Vagina (tissue), 2 donors: ENCODE measurements at places on chromosomes 7 and 10.

DNA sequence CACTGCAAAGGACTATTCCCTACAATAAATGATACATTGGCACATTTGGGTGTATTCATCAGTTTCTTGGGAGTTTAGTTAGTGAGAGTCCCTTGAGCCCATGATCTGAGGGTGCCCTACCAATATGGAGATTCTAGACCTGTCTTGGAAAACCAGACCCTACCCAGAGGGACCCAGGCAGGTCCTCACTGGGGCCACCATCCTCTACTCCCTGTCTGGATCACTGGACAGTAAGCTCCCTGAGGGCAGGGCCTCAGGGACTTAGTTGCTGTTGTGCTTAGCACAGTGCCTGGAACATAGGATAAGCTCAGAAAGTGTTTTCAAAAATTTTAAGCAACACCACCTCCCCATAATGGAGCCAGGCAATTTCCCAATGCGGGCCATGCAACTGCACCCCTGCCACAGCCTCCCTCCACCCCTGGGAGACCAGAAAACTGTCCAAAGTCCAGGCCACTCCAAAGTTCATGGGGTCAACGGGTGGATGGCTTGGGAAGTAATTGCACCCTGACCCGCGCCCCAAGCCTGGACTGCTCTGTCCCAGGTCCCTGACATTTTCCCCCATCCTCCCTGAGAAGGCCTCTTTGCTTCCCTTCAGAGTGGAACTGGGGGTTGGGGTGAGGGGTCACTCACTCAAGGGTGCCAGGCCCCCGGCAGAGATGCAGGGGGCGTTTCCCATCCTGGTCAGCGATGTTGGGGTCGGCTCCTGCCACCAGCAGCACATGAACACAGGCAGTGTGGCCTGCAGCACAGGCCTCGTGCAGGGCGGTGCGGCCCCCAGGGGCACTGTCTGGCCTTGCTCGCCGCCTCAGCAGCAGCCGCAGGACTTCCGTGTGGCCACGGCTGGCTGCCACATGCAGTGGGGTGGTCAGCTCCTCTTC is 1.0 kb downstream of the ASB10 start:
- no peak for DNase-seq
- no peak overlapping the region for H3K27ac ChIP-seq
- H3K4me1 ChIP-seq, result no peaks in the 10 kb centered on the region
- no peaks in the 10 kb centered on the region for H3K27me3 ChIP-seq

DNA sequence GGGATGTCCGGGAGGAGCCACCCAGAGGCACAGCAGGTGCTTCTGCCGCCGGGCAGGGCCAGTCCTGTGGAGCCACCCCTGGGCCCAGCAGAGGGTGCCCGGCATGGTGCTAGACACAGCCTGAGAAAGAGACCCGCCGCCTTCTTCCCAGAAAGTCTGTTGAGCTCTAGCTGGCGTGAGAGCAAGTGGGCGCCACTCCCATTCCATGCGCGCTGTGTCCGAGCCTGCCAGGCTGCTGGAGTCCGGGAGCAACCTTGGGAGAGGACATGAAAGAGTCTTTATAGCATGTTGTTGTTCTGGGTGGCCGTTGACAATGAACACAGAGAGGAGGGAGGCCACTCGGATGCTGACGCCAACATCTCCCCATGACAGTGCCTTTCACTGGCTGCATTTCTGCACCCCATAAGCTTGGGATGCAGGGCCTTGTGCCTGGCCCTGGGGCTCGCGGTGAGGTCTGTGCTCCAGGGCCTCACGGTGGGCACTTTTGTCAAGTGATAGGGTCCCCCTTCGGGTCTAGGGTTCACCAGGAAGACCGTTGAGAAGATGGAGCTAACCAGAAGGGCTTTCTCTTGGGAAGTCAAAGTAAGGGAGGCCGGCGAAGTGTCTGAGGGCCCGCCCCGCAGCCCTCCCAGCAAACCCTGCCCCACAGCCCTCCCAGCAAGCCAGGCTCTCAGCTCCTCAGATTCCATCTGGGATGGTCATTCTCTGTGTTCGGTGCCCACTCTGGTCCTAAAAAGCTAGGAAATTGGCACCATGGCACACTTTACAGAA is 47.3 kb downstream of the NKX6-2 start:
- no peaks in the 10 kb centered on the region for H3K36me3 ChIP-seq
- H3K27ac ChIP-seq, result no peak overlapping the region
- no peak overlapping the region for H3K4me3 ChIP-seq

- H3K27ac ChIP-seq, result no peak overlapping the region
- no peaks in the 10 kb centered on the region for H3K27me3 ChIP-seq
- no peaks in the 10 kb centered on the region for H3K36me3 ChIP-seq
These were observed 509.9 kb downstream of the PARD3 start for GRCh38 chr10:34305189-34305588.

DNA sequence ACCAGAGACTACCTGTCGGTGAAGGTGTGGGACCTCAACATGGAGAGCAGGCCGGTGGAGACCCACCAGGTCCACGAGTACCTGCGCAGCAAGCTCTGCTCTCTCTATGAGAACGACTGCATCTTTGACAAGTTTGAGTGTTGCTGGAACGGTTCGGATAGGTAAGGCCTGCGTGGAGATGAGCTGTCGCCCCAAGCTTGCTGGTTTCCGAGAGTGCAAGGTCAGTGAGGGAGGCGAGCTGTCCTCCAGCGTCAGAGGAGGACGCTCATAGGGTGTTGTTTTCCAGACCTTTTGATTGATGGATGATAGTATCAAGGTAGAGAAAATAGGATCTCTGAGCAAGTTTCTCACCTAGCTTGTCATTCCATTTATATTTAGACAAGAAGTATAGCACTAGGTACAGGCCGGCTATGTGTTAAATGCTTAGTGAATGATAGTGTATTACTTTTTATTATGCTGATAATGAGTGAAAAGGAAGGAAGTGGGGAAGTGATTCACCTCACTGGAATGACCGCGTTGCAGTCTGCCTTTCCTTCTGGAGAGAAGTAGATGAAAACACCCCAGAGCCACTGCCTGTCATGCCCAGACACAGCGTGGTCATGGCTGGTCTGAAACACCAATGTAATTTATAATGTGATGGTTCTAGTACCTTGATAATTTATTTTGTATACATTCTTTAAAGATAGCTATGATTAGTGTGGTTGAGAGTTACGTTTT is 33.9 kb downstream of the BNIP3 start:
- no peaks in the 10 kb centered on the region for H3K27me3 ChIP-seq
- peaks cover 15% of the 10 kb centered on the region for H3K4me1 ChIP-seq
- no peak for DNase-seq
- H3K4me3 ChIP-seq, result no peak overlapping the region

DNA sequence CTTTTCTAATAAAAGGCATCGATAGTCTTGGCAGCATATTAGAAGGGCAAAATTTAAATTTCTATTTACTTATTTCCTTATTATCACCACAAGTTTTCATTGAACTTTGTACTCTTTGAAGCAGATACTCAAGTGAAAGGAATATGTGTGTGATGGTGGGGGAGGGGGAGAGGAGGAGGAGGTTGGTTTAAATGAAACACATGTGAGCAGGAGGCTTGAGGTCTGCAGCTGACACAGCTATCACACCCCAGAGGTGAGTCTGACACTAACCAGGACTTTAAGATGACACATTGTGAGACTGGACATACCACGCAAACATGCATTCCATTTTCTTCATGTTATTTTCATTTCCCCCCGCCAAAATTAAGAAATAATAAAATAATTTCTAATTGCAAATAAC is 63.3 kb downstream of the CTTNBP2 start:
- DNase-seq, result no peak
- H3K4me3 ChIP-seq, result no peak overlapping the region
- H3K36me3 ChIP-seq, result no peaks in the 10 kb centered on the region
- H3K27me3 ChIP-seq, result no peaks in the 10 kb centered on the region

DNA sequence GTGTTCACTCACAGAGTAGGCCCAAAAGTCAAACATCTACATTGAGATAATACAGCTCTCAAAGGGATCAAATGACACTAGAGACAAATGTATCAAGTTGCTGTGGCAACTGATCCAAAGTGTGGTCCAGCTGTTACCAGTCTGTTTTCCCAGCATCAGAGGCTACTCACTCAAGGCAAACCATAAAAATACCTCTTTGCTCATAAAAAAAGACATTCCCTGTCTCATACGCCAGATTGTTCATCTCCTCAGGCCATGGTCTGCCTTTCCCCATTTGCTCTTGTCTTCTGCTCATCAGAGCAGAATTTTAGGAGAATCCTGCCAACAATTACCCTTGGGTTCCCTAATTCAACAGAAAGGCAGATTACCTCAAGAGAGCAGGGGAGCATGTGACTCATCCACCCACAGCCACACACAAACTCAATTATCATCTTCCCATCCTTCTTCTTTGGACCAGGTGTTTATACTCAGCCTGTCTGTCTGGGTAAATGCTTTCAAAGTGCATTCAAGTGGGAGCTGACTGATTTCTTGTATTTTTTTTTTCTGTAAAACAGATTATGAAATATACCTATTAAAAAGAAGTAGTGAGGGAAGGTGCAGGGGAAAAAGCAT is 226.5 kb upstream of the HPS1 start:
- H3K36me3 ChIP-seq, result no peaks in the 10 kb centered on the region
- DNase-seq, result no peak
- H3K4me3 ChIP-seq, result no peak overlapping the region
- H3K27me3 ChIP-seq, result no peaks in the 10 kb centered on the region
- no peaks in the 10 kb centered on the region for H3K4me1 ChIP-seq

DNA sequence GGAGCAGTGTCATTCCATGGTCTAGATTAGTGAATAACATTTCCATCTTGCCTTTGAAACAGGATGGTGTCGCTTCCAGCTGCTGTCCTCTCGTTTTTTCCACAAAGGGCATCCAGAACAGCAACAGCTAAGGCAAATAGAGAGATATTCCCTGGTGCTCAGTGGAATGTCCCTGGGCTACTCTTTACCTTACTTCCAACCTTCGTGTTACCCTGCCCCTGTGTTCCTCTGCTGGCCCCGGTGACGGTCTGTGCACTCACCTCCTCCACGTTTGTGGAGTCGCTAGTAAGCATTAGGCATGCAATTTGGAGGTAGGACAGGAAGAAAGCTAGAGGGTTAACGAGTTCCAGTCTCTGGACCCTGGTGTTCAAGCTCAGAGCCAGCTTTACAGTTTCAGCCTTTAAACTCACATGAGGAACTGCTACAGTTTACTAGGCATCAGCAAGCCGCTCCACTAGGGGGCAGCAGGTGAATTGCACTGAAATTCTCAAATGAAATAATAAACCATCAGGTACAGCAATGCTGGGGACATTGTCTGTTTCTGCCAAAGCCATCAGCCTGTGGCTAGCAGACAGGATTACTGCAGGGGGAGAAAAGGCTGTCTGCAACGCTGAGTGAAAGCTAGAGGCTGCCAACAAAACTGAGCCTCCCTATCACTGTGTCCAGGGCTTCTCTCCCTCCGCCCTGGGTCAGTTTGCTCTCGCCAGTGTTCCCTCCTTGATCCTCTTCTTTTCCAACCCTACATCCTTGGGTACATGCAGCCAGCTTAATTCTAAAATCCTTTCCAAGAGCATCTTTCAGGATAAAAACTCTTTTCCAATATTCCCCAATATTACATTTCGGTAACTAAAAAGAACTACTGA is 9.0 kb downstream of the MRPL32 start:
- H3K4me3 ChIP-seq, result no peak overlapping the region
- no peak overlapping the region for H3K27ac ChIP-seq
- DNase-seq, result no peak
- no peaks in the 10 kb centered on the region for H3K4me1 ChIP-seq

DNA sequence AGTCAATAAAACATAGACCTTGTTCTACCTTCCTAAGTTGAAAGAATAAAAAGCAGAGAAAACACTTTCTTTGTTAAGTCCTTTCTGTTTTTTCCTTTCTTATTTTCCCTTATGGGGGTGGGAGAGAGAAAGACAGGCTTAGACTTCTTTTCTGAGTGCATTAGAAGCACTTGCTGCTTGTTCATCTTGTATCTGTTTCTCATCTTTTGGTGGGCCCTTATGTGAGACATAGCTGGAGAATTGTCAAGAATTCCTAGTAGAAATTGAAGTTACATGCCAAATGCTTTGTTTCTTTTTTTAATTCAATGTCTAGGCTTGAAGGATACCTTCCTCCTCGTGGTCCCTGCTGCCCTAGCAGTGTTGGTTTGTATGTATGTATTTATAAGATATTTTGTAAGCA is 6.7 kb downstream of the EIF4EBP2 start:
- no peaks in the 10 kb centered on the region for H3K36me3 ChIP-seq
- no peak overlapping the region for H3K4me3 ChIP-seq
- DNase-seq, result no peak
- H3K27ac ChIP-seq, result no peak overlapping the region
- peaks cover 66% of the 10 kb centered on the region for H3K4me1 ChIP-seq

DNA sequence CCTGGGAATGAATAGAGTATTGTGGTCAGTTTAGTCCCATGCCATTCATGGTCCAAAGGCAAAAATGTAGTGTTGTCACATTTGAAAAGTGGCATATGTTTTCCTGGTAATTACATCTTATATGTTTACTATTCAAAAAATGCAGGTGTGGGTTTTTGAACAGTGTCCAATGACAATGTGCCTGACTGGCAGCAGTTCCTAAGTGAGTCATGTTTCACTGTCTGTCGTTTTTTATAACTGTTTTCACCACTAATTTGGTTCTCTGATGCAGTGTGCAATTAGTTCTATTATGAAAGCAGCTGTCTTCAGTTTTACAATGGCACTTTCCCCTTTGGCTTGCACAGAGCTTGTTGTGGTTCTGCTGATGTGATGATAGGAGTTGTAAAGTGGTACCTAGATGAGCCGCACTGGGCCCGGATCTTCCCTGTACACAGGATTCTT is 162.3 kb downstream of the SEM1 start:
- no peak for DNase-seq
- H3K4me3 ChIP-seq, result no peak overlapping the region
- no peaks in the 10 kb centered on the region for H3K27me3 ChIP-seq
- no peaks in the 10 kb centered on the region for H3K4me1 ChIP-seq

- no peak overlapping the region for H3K4me3 ChIP-seq
- H3K36me3 ChIP-seq, result no peaks in the 10 kb centered on the region
- no peak overlapping the region for H3K27ac ChIP-seq
- H3K27me3 ChIP-seq, result no peaks in the 10 kb centered on the region
- no peaks in the 10 kb centered on the region for H3K4me1 ChIP-seq
These were observed 50.1 kb upstream of the IFRD1 start for GRCh38 chr7:112400141-112400540.

GRCh38 chr10:66837335-66837734 is 88.5 kb upstream of the LRRTM3 start:
- no peak overlapping the region for H3K4me3 ChIP-seq
- H3K27me3 ChIP-seq, result no peaks in the 10 kb centered on the region
- H3K36me3 ChIP-seq, result no peaks in the 10 kb centered on the region
- H3K4me1 ChIP-seq, result no peaks in the 10 kb centered on the region
- DNase-seq, result no peak

DNA sequence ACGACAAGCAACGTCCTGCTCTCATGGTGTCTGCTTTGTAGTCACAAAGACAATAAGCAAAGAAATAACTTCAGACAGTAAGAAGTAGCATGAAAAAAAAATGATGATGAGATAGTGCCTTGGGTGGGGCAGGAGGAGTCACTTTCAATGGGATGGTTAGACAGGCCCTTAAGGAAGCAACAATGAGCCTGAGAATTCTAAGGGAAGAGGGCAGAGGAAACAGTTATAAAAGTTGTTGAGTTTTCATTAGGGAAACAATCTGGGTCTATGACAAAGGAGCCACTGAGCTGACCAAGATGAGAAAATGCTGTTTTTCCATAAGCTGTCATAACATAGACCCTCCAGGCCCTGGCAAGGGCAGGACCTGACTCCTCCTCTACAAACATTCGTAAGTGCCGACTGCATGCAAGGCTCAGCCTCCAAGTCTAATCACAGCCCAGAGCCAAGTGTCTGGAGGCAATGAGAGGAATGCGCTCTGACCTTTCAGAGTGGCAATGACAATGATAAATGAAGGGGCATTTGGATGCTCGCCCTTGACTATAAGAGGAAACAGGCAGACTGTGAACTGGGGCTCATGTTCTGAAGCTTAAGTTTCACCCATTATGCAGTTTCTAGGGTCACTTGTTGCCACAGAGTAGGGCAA is 43.7 kb downstream of the PPP1R3C start:
- H3K4me1 ChIP-seq, result peaks cover 63% of the 10 kb centered on the region
- DNase-seq, result no peak
- no peaks in the 10 kb centered on the region for H3K27me3 ChIP-seq
- no peaks in the 10 kb centered on the region for H3K36me3 ChIP-seq
- no peak overlapping the region for H3K4me3 ChIP-seq
